H9 (cell line): ENCODE measurements at places on chromosomes 3 and 15.

GRCh38 chr3:46098319-46098761 is 71.1 kb upstream of the XCR1 start:
- DNase-seq, result no peak

DNA sequence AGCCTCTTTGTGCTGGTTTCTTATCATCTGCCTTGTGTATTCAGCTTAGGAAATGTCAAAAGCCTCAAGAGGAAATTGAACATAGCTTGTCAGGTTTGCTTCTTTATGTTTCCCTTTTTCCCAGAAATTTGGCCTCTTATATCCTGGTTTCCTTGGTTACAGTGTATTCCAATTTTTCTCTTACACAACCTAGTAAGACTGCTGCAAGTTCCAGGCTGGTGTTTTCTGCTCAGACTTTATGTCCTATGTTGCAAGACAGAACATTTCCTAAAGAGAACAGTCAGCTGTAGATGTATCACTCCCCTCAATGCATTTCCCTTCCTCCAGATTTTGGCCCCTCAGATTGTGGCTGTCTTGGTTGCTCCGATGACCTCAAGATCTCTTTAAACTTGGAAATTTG is 102.5 kb downstream of the SH3GL3 start:
- DNase-seq, result no peak

GRCh38 chr3:151960961-151961580 is 87.6 kb downstream of the SUCNR1 start:
- no peak for DNase-seq

DNA sequence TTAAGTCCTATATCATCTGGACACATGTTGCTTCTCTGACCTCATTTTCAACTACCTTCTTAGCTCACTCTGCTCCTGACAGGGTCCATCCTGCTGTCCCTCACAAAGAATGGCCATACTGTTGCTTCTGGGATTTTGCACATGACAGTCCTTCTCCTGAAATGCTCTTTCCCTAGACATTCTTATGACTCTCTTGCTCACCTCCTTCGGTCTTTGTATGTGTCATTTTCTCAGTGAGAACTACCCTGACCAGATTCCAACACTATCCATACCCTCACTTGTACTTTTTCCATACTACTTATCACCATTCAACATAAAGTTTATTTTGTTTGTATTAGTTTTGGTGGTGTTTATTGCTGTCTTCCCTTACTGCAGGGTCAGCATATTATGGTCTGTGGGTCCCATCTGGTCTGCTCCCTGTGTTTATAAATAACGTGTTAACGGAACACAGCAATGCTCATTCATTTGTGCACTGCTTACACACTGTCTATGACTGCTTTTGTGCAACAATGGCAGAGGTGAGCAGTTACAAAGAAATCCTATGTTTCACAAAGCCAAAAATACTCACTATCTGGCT is 159.5 kb downstream of the SPATA16 start:
- DNase-seq, result no peak

- DNase-seq, result no peak
Observed at GRCh38 chr3:58210761-58211460, at the start of gene DNASE1L3. Gene DNASE1L3 (minus strand): TSS chr3:58210972. CDS start chr3:58210906, 66 bp downstream.

- no peak for DNase-seq
Observed at GRCh38 chr3:43031889-43032545, 52.9 kb downstream of the GASK1A start.

DNA sequence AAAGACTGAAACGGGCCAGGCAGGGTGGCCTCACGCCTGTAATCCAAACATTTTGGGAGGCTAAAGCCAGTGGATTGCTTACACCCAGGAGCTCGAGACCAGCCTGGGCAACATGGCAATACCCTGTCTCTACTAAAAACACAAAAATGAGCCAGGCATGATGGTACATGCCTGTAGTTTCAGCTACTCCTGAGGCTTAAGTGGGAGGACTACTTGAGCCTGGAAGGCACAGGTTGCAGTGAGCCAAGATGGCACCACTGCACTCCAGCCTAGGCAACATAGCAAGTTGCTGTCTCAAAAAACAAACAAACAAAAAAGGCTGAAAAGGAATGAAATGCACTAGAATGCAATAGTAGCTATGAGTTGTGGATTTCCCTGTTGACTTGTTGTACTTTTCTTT is 94.7 kb downstream of the STAG1 start:
- DNase-seq, result no peak

GRCh38 chr3:131794766-131795388 is 239.9 kb downstream of the CPNE4 start:
- peak; percentile 54 for DNase-seq

- no peak for DNase-seq
Observed at GRCh38 chr3:16148783-16149182, 25.7 kb upstream of the GALNT15 start.

DNA sequence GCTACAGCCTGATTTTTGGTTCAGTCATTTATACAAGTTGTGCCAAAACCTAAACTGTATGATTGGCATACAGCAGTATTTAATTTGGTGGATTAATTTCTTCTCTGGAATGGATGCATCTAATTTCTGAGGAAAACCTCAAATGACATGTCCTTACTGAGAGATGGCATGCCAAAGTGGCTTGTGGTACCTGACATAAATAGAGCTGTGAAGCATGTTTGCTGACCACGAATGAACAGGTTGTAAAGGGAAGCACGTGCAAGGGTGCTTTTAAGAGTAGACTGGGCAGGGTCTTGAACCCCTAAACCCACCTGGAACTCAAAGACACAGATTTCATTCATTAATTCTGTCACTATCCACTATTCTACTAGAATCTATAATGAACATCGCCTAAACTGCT is 77.2 kb downstream of the TP63 start:
- no peak for DNase-seq

DNA sequence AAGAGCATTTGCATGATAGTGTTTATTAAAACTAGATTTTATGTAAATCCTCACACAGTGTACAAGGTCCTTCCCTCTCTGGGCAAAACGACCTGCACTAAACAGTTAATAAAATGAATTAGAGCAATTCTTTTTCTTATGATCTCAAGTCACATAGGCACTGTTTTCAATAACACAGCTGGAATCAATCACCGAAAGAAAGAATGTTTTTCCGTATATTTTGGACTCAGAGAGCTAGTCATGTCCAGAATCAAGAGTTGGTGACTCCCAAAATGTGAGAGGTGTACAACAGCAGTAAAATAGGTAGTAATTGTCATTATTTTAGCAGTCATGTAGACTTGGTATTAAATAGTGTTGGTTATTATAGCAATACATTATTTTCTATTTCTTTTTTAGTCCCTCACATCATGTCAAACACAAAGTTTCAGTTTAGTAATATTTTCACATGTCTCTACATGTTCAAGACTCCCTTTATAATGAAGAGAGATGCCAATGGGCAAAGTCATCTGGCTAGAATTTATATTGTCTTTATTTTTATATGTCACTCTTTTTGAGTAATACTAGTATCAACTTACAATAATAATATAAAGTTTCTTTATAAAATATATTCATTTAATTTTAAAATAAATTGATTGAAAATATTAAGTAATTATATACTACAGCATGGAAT is 448.6 kb upstream of the CDIN1 start:
- DNase-seq, result no peak

DNA sequence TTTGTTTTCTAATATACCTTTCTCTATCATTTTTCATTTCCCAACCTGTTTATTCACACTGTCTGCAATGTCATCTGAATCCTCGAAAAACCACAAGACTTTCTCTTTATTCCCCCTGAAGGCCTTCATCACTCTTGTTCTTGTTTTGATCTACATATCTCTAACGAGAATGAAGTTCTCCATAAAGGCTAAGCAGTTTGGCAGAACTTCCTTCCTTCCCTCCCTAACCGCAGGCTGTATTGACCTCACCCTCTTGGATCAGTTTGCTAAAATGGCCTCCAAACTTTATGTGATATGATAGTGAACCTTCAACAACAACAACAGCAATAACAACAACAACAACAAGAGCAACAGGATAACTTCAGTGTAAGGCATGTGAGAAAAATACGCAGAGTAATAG is 392.8 kb downstream of the TIGIT start:
- DNase-seq, result no peak

DNA sequence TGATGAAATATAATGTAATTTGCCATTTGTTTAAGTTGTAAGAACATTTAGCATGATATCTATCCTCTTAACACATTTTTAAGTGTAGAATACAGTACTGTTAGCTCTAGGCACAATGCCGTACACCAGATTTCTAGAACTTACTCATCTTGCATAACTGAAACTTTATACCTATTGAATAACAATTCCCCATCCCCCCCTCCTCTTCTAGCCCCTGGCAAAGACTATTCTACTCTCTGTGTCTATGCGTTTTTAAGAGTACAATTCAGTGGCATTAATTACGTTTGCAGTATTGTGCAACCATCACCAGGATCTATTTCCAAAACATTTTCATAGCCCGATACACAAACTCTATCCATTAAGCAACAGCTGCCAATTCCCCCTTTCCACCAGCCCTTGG is 261.7 kb downstream of the PLOD2 start:
- no peak for DNase-seq

DNA sequence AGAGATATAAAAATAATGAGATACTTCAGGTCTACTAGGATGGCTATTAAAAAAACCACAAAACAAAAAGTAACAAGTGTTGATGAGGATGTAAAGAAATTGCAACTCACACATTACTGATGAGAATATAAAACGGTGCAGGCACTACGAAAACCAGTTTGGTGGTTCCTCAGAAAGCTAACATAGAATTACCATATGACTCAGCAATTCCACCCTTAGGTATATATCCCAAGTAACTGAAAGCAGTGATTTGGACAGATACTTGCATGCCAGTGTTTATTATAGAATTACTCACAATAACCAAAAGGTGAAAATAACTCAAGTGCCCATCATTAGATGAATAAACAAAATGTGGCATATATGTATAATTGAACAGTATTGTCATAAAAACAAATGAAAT is 87.5 kb upstream of the MELTF start:
- no peak for DNase-seq

DNA sequence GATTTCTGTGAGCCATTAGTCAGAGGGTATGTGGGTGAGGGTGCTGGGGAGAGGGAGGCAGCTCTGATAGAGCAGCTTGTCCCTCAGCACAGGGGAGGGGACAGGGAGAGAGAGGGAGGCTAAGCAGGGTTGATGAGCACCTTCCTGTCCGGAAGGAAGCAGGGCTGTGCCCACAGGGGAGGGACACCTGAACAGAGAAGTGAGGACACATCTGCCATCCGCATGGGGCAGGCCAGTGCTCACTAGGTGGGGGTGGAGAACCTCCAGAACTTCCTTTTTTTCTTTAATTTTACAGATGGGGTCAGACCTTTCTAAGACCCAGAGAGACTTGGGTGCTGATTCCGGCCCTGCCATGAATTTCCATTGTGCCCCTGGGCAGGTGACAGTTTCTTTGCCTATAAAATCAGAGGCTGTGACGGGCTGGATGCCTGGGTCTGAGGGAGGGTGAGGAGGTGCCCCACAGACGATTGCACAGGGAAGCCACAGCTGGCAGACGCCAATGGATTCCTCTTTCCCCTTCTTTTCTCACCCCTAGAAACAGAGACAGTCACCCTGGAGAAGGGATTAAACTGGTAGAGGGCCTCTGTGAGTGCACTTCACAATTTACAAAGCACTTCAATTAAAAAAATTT is 4.1 kb upstream of the TGM5 start:
- no peak for DNase-seq

DNA sequence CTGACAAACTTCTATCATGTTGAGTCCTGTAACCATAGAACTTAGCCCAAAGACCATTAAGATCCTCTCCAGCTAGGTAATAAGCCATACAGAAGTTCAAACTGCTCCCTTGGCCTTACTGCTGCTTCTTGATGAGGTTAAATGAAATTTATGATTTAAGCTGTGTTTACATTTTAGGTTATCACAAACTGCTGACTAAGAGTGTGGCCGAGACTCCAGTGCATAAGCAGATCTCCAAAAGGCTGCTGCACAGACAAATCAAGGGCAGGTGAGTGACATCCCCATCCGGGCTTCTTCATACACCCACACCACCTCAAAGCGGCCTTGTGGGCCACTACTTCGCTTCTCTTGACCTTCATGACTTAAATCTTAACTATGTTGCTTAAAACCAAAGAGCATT is 39.0 kb downstream of the KIF7 start:
- DNase-seq, result no peak

DNA sequence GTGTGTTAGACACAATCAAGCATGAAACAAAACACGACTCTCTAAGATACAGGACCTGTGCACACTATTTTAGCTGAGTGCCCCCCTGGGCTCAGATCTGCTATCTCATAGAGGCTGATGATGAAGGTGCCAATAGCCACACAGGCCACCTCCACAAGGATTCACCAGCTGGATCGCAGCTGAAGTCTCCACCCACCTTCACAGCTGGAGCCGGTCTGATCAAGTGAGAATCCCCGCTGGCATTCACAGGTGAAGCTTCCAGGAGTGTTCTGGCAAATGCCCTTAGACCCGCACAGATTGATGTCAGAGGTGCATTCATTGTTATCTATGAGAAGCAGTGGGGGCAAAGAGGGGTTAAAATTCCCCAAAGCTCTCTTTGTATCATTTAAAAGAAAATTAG is 90.1 kb downstream of the DUT start:
- DNase-seq, result no peak

GRCh38 chr3:140942221-140943104 is 827 bp downstream of the SLC25A36 start:
- DNase-seq, result peak; percentile 75

GRCh38 chr3:62467966-62468722 is 94.8 kb upstream of the FEZF2 start:
- DNase-seq, result no peak

GRCh38 chr3:25023876-25024275 is 404.2 kb upstream of the RARB start:
- no peak for DNase-seq

GRCh38 chr3:32484436-32484835 is 18.2 kb downstream of the CMTM6 start:
- DNase-seq, result no peak

DNA sequence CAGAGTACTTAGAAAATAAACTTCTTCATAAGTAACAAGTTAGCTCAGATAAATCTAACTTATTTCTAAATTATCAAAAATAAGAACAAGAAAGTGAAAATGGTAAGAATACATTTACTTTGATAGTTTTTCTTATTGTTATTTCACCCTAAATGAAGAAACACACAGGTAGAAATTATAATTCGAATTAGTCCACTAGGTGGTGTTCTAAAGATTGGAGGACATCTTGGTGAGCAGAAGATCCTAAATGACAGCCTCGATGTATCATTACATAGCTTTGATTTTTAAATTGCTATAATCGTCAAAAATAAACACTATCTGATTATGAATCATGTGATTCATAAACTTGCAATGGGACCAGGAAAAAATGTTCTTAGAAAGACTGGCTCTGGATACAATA is 280.8 kb upstream of the UBE2E2 start:
- DNase-seq, result no peak
